ENCODE measurements at places on chromosomes 4 and X.

GRCh38 chrX:84047339-84047738 lies 140.7 kb downstream of the RPS6KA6 start:
- DNase-seq = peak; percentile 1

DNA sequence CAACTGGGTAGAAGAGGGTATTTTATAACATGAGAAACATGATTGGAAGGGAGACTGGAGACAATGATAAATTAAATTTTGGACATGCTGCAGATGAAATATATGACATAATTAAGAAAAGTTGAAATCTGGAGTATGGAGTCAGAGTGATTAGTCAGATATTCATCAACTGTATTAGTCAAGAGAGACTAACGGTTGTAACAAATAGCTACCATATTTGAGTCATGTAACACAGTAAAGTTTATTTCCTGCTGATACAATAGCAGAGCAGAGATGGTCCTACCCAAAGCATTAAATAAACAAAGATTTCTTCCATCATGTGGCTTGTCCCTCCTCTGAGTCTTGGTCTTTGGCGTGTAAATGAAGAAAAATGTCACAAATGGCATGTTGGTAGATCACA lies 321.3 kb downstream of the GALNTL6 start:
- DNase-seq = no peak

GRCh38 chr4:86250006-86250405 lies 109.8 kb downstream of the MAPK10 start:
- DNase-seq = no peak

DNA sequence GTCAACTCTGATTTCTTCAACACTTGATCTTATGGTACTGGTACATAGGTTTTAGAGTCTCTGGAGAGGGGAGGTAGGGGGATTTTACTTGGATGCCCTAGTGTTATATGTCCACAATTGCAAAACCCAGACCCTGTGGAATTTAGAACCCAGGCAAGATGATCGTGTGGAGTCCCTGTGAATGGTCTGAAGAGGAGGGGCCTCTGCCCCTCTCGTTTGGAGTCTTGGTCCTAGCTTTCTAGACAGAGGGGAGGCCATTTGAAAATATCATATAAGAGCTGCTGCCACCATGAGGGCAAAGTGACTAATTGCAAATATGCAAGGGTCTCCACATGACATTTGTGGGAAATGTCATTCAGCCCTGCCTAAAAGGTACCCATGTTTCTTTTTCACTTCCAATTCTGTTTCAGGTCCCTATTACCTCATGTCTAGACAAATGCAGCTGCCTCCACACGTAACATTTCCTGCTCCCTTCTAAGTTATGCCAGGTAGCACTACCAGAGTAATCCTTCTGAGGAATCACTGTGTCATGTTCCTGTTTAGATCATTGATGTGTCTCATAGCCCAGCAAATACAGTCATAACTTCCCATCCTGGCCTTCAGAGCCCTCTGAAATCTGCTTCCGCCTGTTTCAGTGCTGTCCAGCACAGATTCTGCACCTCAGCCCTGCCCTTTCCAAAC lies 126.8 kb downstream of the KLHL8 start:
- peak; percentile 69 for DNase-seq

DNA sequence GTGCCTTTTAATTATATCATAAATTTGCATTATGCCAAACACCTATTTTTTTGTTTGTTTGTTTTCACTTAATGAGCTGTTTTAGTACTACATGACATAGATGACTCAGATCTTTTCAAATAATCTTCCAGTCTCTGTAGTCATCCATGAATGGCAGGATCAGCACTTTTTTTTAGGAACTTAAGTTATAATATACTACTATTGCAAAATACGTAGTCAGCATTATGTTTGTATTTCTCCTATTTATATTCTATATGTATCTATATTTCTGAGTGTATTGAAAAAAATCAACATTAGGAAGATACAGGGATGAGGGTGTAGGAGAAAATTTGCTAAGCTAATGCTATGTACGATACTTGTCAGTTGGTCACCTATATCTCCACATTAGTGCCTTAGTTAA lies 773.1 kb upstream of the AGA start:
- DNase-seq = no peak

DNA sequence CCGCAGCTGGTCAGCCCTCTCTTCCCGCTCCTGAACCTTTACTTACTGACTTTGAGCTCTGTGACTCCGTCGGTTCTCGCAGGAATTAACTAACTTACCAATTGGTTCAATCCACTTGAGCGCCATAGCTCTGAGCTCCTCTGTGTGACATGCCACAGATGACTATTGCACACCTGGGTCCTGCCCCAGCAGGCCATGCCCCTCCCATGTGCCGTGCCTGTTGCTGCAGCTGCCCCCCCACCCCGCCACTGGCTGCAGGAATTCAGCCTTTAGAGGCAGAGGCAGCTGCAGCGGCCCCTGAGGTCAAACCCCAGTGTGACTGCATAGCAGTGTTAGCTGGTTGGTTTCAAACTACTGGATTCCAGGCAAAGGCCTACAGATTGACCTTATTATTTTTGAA lies 70.6 kb downstream of the MTMR1 start:
- no peak for DNase-seq

- DNase-seq = no peak
Observed at GRCh38 chr4:77921701-77922100, 59.1 kb downstream of the MRPL1 start.

DNA sequence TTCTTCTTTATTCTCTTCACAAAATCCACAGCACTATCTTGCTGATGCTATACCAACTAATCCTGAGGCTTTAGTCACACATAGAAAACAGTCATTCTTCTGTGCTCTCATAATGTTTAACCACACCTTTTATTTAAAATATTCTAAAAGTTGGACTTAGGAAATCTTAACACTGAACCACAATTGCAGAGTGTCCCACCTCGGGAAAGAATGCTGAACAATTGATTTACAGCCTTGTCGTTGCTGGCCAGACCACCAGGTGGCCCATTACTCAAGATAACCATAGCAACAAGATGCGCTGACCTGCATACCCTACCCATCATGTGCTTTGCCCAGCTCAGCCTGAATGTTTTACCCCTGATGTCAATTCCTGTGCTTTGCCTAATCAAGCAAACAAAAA lies 100.8 kb downstream of the ARSJ start:
- DNase-seq = peak; percentile 47

DNA sequence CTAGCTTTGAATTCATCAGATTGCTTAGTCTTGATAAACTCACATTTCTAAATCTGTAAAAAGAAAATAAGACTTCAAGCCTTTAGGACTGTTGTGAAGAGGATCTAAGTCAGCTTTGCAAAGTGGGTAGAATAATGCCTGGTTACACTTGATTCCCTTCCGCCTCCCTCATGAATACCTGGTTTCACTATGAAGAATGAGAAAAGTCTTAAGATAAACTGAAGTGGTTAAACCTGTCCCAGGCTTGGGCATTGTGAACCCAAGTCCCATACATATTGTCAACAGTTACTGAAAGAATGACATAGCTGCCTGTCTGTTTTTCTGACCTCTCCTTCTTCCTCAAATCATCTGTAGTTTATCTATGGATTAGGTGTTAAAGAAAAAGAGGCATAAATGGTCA lies 16.7 kb upstream of the GBA3 start:
- DNase-seq = no peak

DNA sequence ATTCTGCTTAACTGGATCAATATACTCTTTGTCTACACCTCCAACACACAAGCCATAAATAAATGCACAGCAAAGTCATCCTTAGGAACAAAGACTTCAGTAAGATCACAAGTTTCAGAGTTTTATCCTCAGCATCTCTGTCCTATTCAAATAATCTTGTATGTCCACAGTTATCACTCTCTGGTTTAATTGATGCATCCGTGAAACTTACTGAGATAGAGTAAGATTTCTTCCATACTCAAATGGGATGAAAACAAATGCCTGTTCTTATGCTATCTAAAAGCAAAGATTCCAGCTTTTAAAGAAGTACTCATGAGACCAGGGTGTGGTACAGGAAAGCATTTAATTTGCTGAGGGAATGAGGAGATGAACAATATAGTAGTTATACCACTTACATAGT lies 184.6 kb upstream of the SLC7A11 start:
- no peak for DNase-seq

- no peak for DNase-seq
Observed at GRCh38 chr4:119087656-119088055, 48.0 kb upstream of the MYOZ2 start.

DNA sequence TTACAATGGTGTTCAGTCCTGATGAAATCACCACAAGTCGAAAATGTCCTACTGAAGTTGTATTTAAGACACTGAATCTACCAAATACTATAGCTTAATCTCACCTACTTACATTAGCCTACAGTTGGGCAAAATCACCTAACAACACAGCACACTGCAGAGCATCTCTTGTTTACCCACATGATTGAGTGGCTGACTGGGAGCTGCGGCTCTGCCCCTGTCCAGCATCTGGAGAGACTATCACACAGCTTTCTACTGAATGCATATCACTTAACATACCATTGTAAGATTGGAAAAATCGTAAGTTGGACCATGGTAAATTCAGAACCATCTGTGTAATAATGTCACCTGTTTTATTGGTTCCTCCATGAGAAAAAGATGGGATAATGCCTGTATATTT lies 1083.2 kb upstream of the PCDH7 start:
- no peak for DNase-seq

DNA sequence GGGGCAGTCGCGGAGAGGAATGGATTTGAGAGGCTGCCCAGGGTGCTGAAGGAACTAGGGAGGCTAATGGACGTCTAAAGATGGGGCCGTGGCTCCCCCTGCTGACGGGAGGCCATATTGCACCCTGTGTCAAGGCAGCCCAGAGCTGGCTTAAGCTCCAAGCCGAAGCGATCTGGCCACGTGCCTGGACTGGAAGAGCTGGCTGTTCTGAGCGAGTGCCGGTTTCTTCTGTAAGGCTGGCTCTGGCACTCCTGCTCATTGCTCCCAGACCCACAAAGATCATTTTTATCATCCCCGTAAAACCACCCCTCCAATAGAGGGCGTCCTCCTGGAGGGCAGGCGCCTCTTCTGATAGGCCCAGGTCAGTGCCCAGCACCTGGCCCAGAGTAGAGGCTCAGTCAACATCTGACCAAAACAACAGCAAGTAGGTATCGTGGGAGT lies 5.6 kb downstream of the PNCK start:
- DNase-seq = peak; percentile 83

GRCh38 chr4:89069481-89069880 lies 12.5 kb upstream of the FAM13A start:
- DNase-seq = no peak

- DNase-seq = peak; percentile 73
Observed at GRCh38 chr4:78551420-78552351, at the start of gene ANXA3. TSS of gene ANXA3 (plus strand) at chr4:78551770. CDS start at chr4:78554474, 2,704 bp downstream.

DNA sequence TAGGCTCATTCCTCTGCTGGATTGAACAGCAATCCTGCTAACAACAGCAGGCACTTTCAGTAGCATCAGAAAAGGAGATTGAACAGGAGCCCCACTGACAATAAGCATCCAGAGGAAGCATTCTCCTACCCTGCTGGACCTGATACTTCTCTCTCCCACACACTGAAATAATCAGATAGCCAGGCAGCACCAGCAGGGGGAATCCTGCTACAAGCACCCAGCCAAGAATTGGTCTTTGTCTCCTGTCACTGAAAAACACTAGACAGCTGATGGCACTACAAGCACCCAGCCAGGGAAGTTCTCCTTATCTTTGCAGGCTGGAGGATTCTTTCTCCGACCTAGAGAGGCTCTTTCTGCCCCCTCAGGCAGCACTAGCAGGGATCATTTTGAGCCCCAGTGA lies 444.3 kb upstream of the GRIA3 start:
- no peak for DNase-seq

DNA sequence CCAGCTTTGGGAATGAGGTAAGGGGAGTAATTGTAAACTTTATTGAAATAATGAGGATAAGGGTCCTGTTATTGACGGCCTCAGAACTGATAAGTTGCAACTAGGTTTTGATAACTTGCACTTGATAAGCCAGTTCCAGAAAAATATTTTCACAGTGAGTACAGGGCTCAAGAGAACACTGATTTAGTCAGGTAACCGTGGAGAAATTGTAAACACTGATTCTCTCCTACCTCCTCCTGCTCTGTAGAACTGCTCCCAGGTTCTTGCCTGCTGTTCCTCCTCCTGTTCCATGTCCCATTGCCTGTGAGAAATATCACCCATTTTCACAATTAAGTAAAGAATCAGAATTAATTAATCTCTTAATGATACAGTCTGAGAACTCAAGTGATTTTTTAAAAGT lies 55.0 kb upstream of the CXXC4 start:
- no peak for DNase-seq

DNA sequence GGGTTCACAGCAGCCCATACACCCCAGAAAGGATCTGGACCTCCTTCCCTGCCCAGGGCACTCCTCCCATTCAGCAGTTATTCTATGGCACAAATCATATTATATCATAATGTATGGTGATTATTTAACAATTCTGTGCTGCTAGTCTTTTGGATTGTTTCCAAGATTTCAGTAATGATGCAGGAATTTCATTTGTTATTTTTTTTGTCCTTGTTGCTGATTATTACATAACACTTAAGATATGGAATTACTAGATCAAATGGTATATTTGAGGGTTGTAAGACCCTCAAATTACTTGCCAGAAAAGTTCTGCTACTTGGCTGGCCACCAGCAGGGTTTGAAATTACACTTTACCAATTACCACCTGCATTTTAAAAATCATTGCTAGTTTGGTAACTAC lies 36.4 kb downstream of the QDPR start:
- no peak for DNase-seq

GRCh38 chrX:103565197-103565596 lies 20.1 kb upstream of the TCEAL4 start:
- no peak for DNase-seq

- DNase-seq = no peak
Observed at GRCh38 chrX:71504346-71504745, 28.6 kb upstream of the OGT start.

- DNase-seq = no peak
Observed at GRCh38 chrX:48938721-48939425, 18.5 kb downstream of the OTUD5 start.

DNA sequence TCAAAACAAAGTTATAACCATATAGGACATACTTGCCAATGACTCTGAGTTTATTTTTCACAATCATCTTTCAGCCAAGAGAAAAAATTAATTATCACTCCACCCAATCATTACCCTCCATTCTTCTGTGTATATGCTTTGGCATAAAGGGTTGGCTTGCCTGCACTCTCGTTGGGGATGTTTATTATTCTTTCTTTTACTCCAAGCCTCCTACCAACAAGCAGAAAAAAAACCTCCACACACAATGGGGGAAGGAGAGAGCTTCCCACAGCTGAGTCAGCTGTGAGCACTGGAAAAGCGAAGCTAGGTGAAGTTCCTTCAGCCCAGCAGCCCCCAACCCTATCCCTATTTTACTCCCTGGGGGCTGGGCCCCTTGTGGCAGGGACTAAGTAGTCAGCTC lies 1.5 kb downstream of the OPHN1 start:
- DNase-seq = no peak

DNA sequence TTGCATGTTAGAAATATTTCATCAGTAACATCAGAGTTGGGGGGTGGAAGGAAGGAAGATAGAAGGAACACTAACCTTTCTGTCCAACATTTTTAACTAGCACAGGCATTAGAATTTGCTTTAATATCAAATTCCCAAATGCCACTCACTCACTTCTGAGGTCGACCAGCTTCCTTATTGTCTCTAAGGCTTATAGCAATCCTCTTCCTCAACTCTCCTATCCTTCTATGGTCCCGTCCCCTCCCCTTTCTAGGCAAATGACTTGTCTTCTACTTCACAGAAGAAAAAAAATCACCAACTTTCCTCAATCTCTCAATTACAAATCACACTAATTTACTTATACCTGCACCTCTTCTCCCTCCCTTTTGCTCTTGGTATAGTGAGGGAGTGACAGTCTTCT lies 100.8 kb downstream of the ZAR1 start:
- no peak for DNase-seq

All from retina (tissue), 1 donor.